ENCODE measurements at places on chromosomes 3 and 15.

- DNase-seq = no peak
Measured at GRCh38 chr15:83685916-83686332, 32.0 kb downstream of the ADAMTSL3 start.

- no peak for DNase-seq
Measured at GRCh38 chr3:128846486-128846891, 32.9 kb upstream of the ACAD9 start.

- no peak for DNase-seq
Measured at GRCh38 chr3:10600296-10600714, 94.9 kb upstream of the ATP2B2 start.

- no peak for DNase-seq
Measured at GRCh38 chr3:87969620-87970019, 89.2 kb downstream of the CGGBP1 start.

GRCh38 chr3:176780766-176781165 is 416.5 kb downstream of the TBL1XR1 start:
- DNase-seq = no peak

DNA sequence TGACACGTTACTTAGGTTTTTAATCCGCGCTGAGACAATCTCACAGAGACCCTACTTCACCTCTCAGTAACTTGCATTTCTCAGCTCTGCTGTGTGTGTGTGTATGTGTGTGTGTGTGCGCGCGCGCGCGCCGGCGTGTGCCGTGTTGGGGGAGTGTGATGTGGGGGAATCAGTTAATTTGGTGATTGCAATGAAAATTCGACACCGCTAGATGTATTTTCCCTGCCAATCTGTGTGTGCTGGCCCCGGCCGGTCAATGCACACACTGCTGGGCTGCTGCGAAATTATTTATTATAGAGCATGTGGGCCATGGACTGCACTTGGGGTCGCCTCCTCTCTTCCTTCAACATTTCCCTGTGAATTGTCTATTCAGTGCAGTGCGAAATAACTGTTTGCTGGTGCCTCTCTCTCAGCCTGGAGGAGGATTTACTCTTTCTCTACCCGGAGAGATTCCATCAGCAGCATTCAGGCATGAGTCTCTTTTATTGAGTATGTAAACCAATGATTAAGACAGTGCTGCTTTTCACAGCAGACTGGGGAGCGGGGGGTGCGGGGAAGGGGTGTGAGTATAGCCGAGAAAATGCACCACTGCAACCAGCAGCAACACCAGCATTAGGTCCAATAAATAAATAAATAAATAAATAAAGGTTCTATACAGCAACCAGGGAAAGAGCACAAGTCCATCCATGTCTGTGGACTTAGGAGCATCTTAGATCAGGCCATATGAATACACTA is 2.9 kb downstream of the CADM2 start:
- DNase-seq = no peak

DNA sequence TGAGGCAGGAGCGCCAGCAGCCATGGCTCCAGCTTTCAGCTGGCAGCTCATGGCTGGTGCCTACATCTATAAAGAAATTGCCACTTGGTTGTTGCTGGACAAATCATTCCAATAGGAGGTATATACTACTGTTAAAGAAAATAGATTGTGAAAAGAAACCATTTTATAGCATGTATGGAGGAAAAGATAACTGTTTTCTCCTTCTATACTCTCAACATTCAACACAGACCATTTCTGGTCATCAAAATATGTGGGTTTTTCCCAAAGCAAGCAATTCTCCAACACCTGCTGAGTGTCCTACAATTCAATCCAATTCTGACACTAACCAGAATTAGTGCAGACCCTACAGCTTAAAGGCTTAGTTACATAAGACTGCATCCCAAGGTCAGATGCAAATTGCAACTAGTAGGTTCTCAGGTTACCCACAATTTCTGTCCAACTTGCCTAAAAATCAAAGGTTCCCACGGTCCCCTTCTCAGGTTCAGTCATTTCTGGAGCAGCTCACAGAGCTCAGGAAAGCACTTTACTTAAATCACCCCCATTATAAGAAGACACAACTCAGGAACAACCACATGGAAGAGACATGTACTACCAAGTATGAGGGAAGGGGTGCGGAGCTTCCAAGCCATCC is 42.4 kb upstream of the STRIT1 start:
- DNase-seq = no peak

DNA sequence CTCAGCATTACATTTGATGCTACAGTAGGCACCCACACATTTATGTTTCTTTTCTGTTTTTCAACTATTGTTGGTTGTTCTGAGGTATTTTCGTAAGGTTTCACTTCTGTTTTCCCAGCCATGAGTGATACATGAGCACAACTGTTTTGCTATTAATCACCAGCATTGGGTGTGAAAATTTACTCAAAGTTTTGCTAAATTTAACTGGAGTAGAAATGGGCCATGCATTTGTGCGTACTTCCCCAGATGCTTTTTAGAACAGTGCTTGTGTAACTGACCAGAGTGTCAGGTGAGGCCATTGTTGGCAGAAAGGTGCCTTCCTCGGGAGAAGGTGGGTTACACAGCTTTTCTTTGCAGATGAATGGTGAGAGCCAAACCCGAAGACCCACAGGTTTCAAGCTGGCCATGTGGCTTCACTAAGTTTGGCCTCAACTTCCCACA is 70.4 kb downstream of the ST6GAL1 start:
- DNase-seq = no peak

DNA sequence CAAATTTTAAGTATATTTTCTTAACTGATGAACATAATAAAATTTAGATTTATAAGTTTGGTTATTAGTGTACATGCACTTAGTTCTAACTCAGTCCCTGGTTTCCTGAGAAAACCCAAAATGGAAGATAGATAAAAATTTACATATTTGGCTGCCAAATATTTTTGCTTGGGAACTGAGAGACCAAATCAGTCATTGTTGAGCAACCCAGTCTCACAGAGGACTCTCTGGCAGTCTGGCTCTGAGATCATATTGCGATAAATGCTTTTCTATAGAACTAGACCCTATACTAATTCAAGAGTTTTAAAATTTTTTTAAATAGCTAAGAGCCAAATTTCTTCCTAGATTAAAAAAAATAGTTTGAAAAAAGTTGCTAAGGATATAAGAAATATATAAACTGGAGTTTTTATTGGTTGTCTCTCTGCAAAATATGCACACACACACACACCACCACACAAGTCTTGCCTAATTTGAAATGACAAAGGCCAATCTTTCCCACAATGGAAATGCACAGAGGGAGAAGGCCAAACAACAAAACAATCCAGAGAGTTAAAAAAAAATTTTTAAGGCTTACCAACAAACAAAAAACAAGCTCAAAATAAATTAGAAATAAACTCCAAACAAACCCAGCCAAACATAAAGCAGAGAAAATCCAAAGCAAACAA is 259.5 kb downstream of the MECOM start:
- DNase-seq = no peak

GRCh38 chr15:45762726-45763125 is 127.9 kb downstream of the SQOR start:
- DNase-seq = no peak

DNA sequence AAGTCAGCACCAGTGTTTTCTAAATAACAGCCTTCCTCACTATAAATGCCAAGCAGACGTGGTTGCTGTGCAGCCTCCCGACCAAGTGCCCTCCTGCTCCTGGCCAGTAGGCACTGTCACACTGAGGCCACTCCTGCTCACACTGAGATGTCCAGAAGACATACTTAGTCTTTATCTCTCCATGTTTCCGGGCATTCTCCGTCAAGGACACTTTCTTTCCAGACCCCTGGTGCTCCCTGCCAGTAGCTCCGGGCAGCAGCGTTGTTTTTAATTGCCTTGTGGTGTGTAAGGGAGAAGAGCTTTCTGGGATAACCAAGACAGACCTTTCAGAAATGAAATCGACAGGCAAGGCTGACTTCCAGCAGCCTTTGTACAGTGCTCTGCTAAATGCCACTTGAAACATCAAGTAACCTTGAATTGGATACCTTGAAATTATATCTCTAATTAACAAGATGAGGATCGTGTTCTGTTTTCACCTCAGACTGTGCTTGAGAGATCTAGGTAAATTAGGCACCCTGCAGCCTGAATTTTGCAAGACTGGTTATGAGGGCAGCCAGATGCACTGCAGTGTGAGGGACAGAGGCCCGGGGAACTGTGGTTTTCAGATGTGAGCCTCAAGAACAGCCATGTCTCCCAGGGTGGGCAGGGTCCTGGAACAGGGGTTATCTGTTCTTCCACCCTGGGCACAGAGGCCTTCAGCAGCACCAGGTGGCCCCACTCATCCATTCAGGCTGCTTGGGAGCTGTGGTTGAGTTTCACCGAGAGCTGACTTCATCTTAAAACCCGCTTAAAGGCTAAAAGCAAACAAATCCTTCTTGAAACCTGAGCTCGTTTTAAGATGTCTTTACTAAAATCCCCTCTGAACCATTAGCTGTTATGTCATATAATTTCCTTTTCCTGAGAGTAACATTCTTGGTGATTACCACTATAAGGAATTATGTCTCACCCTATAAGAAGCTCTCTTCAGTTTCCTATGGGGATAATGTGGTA is 105.5 kb upstream of the IL12A start:
- DNase-seq = peak; percentile 12

- no peak for DNase-seq
Measured at GRCh38 chr3:112736805-112737566, 96.0 kb upstream of the CCDC80 start.

DNA sequence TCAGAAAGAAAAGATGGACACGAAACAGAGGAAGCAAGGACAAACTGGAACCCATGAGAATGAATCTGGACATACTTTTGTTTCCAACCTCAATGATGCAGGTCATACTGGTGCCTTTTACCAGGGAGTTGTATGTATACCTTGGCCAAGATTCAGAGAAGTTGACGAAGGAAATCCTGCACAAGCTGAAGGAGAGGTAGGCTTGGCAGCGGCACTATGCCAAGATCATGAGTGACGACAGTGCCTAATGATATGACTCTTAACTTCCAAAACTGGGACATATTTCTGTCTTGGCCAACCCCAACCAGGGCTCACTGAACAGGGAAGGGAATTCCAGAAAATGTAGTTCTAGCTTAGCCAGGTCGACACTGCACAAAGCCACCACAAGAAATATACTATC is 149.2 kb upstream of the SLCO3A1 start:
- no peak for DNase-seq

DNA sequence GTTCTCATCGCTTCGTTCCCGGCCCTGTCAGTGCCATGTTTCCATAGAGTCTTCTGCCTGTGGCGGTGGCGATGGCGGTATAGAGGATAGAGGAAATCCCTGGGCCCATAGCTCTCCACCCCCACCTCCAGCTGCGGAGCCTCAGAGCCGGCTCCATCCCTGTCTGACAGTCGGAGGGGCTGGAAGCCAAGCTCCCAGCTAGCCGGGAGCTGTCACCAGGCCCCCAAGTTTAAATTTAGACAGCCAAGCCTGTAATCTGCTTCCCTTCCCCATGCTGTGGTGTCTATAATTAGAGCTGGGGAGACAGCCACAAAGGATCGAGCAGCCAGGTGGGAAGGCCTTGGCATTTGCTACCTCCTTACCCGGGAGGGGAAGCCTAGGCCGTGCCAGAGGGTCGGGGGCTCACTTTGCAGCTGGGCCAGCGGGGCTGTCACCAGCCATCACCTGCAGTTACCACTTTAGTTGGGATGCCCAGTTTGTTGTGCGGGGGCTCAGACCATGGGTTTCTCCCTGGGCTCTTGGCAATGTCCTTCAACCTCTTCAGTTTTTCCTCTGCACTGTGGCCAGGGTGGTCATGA is 56.3 kb upstream of the SEC13 start:
- DNase-seq = no peak

DNA sequence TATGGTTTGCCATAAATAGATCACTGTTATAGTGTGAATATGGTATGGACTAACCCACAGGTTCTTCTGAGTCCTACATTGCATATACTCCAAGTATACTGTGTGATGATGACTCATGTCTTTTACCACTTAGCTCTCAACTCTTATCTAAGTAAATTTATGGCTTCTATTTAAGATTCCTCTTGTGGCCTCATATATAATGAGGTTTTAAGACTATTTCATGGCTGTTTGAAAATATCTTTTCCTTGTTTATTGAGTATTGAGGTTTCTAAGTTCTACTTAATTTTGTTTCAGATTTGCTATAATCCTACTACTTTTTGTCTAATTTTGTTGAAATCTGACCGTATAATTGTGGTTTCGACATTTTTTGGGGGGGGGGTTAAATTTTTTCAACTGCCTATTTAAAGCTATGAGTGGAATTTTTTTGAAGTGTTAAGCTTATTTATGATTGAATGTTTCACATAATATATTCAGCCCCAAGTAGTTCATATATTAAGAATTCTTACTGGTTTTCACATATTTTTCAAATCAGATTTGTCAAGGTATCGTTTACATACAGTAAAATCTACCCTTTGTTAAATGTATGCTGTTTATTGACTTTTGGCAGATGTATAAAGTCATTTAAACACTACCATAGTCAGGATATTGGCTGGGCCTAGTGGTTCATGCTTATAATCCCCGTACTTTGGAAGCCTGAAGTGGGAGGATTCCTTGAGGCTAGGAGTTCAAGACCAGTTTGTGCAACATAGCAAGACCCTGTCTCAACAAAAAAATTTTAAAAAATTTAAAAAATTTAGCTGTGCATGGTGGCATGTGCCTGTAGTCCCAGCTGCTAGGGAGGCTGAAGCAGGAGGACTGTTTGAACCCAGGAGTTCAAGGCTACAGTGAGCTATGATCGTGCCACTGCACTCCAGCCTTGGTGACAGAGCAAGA is 11.7 kb downstream of the SLC25A36 start:
- no peak for DNase-seq

DNA sequence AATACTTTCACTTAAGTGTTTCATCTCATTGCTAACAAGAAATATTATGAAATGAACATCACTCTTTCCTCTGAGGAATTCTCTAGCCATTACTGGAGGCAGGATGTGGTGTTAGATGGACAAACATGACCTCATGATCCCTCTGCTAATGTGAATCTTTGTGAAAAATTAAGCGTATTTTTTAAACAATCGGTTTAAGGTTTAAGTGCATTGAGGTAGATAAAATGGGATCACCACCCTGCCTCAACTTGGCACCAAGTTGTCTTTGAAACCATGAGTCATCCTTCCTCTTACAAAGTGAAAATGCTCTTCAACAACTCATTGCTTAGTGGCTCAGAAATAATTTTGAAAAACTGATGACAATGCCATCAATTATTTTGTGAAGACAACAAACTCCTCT is 76.0 kb upstream of the DCBLD2 start:
- no peak for DNase-seq

- DNase-seq = no peak
Measured at GRCh38 chr3:184497804-184498203, 63.8 kb upstream of the EPHB3 start.

DNA sequence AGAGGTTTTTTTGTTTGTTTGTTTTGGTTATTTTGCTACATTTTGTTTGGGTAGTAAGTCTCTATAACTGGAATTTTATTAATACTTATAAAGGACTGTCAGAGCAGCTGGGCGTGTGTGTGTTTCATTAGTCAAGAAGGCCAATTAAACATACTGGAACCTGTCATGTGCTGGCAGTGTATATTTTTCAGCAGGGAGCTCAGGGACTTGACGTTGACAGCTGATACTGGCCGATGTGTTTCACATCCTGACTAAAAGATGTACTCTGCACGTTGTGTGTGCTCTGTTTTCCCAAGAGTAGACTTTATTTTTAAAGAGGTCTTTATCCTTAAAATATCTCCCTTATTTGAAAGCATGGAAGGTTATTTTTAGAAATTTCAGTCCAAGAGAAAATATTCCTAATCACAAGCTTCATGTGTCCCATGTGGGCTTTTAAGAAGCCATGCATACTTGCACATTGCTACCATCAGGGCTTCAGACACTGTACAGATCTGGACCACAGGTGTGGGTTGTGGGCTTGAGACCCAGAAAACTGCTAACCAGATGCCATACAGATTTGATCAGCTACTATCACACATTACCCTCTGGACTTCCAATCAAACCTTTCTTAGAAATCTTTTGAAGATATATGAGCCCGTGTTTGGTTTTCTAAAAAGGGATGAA is 135.9 kb downstream of the FEZF2 start:
- DNase-seq = no peak

- no peak for DNase-seq
Measured at GRCh38 chr15:80109388-80109787, 43.4 kb upstream of the FAH start.
